ENCODE measurements at places on chromosomes 12 and 14.

- DNase-seq = no peak
Measured at GRCh38 chr12:113043240-113043639, 13.3 kb upstream of the DTX1 start.

DNA sequence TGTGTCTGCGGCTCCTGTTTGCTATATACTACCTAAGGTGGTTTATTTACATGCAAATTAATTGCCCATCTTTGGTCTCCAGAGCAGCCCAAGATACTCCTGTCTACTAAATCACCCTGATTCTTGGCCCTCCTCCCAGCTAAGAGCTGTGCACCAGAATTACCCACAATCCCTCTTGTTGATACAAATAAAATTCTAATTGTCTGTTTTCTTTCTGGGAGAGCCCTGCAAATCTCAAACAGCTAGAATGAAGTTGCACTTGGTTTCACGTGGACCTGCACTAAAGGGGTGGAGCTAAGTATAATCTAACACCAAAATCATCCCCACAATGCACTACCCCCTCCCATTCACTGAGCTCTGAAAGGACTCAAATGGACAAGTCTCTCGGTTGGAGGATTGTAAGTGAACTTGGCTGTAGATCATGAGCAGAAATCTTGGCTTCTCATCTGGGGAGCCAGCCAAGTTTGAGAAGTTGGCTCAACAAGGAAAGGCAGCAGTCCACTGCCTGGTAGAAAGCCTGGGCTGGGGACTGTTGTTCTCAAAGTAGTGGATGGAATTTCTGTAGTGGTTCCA lies 6.6 kb downstream of the MAX start:
- DNase-seq = no peak

GRCh38 chr12:111841750-111842555 lies at the start of gene MAPKAPK5:
MAPKAPK5 (plus strand) TSS chr12:111842228; CDS start chr12:111842734, 506 bp downstream.
- DNase-seq = peak; percentile 89

GRCh38 chr14:99774556-99775307 lies 18.5 kb upstream of the EML1 start:
- no peak for DNase-seq

DNA sequence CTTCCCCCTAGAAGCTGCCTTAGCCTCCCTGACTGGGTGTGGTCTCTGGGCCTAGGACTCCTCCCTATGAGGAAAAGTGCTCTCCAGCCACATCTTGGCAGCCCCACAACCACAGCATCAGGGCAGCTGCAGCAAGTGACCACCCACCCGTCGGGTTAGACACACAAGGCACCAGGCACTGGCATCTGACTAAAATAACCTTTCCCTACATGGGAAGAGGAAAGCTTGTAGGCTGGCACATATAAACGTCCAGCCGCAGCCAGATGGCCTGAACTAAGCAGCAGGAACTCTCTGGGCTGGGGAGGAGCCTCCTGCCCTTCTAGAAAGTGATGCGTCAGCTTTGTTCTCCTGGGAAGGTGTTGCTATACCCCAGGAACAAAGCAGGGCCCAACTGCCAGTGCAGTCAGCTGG lies 328.7 kb downstream of the DPF3 start:
- no peak for DNase-seq

- DNase-seq = no peak
Measured at GRCh38 chr14:98223106-98223505, 1048.9 kb downstream of the BCL11B start.

DNA sequence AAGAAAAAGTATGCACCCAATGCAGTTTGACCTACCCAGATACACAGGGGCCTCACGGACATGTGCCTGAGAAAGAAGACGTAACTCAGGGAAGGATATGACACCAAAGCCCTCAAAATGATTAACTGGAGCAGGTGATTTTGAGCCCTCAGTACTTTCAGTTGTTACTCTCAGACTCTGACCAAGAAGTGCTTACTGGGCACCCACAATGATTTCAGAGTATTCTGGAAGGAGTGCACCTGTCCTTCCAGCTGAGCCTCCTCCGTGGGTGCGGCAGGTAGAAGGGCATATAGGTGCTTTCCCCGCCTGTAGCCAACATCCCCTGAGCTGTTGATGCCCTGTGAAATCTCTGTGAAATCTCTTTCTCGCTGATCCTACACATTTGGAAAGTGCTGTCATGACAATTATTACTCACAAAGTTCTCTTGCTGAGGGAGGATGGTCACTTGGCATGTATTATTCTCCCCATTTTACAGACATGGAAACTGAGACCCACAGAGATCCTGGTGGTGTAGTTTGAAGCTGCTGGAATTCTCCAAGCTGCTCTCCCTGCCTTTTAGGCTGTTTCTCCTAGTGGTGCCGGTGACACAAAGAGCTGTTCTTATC lies 154.3 kb upstream of the CCND2 start:
- DNase-seq = no peak

DNA sequence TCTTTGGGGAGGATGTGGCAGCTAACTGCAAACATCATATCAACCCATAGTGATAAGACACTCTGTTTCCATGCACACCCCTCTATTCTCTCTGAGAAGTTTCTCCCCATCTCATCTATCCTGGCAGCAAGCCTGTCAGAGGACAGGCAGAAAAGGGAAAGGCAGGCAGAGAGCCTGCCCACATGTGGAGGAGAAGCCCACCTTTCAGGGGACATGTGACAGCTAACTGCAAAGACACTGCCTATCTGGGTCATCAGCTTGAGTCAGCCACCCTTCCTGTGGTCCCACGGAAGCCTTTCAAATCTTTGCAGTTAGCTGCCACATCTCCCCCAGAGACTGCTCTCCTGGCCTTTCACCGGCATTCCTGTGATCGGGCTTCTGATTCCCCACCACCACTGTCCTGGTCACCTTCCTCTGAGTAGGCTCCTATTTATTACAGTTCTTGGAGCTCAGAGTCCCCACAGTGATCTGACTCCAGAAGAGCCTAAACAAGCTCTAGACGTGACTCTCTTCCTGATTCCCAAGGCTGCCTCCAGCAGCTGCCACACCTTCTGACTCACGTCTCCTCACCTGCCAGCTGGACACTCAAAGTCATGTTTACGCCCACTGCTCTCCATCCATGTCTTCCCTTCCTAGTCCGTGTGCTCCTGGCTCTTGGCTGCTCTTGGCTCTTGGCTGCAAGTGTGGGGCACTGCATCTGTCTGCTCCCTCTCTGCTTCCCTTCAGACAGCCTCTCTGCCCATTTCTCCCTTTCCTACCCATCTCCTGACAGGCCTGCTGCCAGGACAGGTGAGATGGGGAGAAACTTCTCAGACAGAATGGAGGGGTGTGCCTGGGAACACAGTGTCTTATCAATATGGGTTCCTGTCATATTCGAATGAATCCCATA lies 7.5 kb upstream of the KRT1 start:
- no peak for DNase-seq

DNA sequence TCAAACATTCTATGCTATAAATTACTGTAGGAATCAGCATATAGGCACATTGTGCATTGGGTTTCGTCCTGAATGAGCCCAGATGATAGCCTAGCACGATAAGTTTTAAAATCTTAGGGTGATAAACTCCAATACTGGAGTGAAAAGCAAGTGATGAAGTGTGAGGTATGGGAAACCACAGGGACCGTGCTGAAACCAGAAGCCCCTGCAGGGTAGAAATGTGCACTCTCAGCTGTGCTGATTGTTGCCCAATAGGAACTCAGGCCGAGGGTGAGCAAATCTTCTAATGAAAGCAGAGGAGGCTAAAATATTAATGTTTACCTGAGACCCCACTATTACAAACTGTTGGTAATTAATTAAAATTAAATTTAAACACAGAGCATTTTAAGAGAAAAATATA lies 1486.6 kb downstream of the AACS start:
- no peak for DNase-seq

DNA sequence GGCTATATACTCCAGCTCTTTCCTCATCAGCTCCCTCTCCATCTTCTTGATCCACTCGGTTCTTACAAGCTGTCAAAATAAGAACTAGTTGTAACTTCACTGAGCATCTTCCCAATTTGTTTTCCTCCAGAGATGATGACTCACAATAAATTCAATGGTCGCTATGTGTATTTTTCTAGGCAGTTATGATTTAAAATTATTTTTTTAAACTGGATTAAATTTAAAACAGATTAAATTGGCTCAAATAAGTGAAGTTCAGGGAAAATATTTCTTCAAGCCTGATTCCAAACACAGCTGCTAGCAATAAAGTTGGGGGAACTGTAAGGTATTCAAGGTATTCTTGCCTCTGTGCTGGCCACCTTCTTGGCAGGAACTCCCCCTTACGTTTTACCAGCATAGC lies 717.7 kb upstream of the USP15 start:
- DNase-seq = no peak

All from amniotic stem cell (primary cell).